ENCODE measurements at places on chromosomes 13 and 19. TPM values are rescaled to one million over a fixed set of nuclear protein-coding genes. Genes with fewer than 3 reads are reported as not detected.
A peak's percentile ranks its signal among the peaks of the same experiment; 100 is the strongest.

DNA sequence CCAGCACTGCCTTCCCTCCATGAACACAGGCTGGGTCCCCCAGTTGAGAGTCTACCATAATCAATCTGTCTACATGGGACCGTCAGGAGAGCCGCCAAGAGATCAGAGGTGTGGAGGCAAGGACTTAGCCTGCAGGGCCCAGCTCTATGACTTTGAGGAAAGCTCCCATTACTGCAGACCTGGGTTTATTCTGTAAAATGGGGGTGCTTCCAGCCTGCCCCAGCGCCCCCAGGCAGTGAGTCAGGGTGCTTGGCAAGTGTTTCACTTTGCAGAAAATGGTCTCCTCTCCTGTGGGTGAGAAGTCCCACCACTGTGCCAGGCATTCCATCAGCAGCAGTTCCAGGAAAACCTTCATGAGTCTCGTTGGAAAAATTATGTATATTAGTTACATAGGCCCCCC lies 75.5 kb upstream of the VSTM2B start:
- no peak for DNase-seq
- H3K36me3 ChIP-seq: no peaks in the 10 kb centered on the region
- H3K4me3 ChIP-seq: no peak overlapping the region
- H3K27me3 ChIP-seq: peaks cover 19% of the 10 kb centered on the region
- no peak overlapping the region for H3K27ac ChIP-seq

GRCh38 chr19:55488986-55489710 lies 912 bp downstream of the SSC5D start:
- peaks cover 17% of the 10 kb centered on the region for H3K4me1 ChIP-seq
- no peaks in the 10 kb centered on the region for H3K36me3 ChIP-seq
- H3K27ac ChIP-seq: no peak overlapping the region
- H3K27me3 ChIP-seq: peaks cover 8% of the 10 kb centered on the region
- no peak for DNase-seq
- H3K4me3 ChIP-seq: no peak overlapping the region

DNA sequence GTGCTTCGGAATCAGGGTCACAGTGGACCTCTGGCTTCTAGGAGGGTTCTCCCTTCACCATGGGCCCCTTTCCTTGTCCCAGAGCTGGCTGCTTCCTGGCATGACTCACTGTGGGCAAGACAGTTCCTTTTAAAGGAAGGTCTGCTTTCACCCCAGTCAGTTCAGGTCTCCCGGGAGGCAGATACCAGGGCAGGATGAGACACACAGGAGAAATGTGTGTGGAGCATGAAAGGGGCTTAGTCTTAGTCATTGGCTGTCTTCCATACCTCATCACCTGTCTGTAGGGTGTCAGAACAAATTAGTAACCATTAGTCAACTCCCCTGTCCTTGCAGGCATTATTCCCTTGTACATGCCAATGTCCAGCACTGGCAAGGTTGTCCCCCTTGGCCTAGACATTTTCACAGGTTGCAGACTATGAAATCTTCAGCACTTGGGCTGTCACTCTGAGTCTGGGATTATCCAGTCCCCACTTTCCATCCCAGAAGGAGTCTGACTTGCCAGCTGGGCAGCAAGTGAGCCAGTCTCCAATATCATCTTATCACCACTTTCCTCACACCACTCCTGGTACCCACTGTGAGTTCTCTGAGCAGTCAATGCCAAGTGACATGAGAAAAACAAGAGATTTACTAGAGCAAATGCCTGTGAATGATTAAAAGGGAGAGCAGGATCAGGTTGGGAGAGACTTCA lies 76.8 kb upstream of the MEDAG start:
- H3K4me1 ChIP-seq: peaks cover 4% of the 10 kb centered on the region
- DNase-seq: no peak
- H3K36me3 ChIP-seq: no peaks in the 10 kb centered on the region
- H3K27me3 ChIP-seq: peaks cover 10% of the 10 kb centered on the region
- H3K4me3 ChIP-seq: no peak overlapping the region

- no peaks in the 10 kb centered on the region for H3K27me3 ChIP-seq
- H3K4me1 ChIP-seq: peaks cover 5% of the 10 kb centered on the region
- H3K27ac ChIP-seq: no peak overlapping the region
- peaks cover 7% of the 10 kb centered on the region for H3K36me3 ChIP-seq
Measured at GRCh38 chr13:73733706-73734105, 400.5 kb downstream of the KLF12 start.

DNA sequence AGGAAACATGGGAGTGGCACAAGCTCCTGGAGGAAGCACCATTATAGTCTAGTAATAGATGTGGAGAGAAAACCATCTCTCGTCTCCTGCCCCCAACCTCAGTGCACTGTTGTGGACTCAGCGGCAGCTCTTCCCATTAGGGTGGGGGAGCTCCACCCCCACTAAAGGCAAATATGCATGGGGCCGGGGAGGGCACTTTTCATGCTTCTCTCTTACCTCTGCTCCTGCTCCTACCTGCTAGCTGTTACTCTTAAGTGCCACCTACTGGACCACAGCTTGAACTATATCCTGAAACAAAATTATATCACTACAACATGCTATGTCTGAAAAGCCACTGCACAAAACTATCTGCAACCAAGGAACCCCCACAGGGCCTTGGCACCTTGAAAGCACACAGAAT lies 112.6 kb upstream of the DACH1 start:
- H3K4me1 ChIP-seq: no peaks in the 10 kb centered on the region
- no peaks in the 10 kb centered on the region for H3K36me3 ChIP-seq
- H3K27me3 ChIP-seq: no peaks in the 10 kb centered on the region
- no peak overlapping the region for H3K27ac ChIP-seq

DNA sequence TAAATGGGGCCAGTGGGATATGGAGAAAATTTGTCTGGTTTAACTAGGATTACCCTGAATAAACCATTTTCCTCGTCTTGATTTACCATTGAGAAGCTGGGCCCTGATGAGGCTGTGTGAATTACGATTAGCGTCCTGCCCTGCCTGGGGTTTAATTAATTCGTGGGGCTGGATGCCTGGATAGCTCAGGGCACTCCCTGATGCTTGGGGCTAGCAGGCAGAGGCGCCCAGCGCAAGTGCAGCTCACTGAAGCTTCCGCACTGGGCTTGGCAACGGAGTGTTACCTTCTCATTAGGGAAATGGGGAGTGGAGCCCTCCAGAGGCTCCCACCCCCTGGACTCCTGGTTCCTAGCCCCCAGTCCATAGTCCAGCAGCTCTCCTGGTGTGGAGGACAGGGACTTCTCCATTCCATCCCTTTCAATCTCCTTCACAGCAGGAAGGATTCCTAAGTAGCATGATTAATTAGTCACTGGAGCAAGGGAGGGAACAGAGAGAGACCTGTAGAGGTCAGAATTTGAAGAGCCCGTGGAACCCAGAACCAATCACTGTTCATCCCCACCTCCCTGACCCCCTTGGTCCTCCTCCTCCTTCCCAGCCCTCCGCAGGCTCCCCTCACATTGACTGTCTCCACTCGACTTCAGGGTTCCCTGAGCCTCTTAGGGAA lies 107.2 kb downstream of the UQCRFS1 start:
- no peaks in the 10 kb centered on the region for H3K27me3 ChIP-seq
- no peaks in the 10 kb centered on the region for H3K36me3 ChIP-seq
- no peaks in the 10 kb centered on the region for H3K4me1 ChIP-seq
- no peak for DNase-seq
- H3K27ac ChIP-seq: no peak overlapping the region

- no peaks in the 10 kb centered on the region for H3K4me1 ChIP-seq
- peaks cover 6% of the 10 kb centered on the region for H3K27me3 ChIP-seq
- no peaks in the 10 kb centered on the region for H3K36me3 ChIP-seq
- no peak for DNase-seq
- no peak overlapping the region for H3K27ac ChIP-seq
Measured at GRCh38 chr13:98083507-98083906, 59.4 kb upstream of the FARP1 start.

DNA sequence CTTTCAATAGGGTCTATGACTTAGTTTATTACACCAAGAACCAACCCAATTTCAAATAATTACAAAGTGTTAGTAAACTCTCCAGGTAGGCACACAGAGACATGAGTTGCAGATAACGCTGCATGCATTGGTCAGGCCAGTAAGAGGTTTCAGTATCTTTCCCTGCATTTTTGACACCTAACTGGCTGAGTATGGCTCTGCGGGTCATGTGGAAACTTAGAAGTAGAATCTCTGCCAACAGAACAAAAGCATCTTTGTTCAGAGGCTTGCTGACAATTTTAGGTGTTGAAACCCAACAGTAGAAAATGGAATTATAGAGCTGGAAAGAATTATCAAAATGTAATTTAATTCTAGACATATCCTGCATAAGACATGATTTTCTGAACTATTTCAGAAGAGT lies 25.3 kb downstream of the HTR2A start:
- H3K4me3 ChIP-seq: no peak overlapping the region
- H3K36me3 ChIP-seq: no peaks in the 10 kb centered on the region
- no peak overlapping the region for H3K27ac ChIP-seq
- no peak for DNase-seq
- H3K4me1 ChIP-seq: no peaks in the 10 kb centered on the region

- H3K36me3 ChIP-seq: no peaks in the 10 kb centered on the region
- peak; percentile 78 for DNase-seq
- no peaks in the 10 kb centered on the region for H3K27me3 ChIP-seq
- peak overlapping the region; percentile 91 for H3K27ac ChIP-seq
- peak overlapping the region; percentile 86 for H3K4me3 ChIP-seq
Measured at GRCh38 chr19:19406878-19407632, 1.6 kb downstream of the GATAD2A start.

GRCh38 chr13:100091391-100091790 lies 2.5 kb downstream of the PCCA start:
- no peak for DNase-seq
- H3K27ac ChIP-seq: no peak overlapping the region
- H3K27me3 ChIP-seq: no peaks in the 10 kb centered on the region
- no peaks in the 10 kb centered on the region for H3K36me3 ChIP-seq
- H3K4me1 ChIP-seq: peaks cover 19% of the 10 kb centered on the region

GRCh38 chr13:84662491-84662890 lies 780.2 kb upstream of the SLITRK1 start:
- no peaks in the 10 kb centered on the region for H3K27me3 ChIP-seq
- DNase-seq: no peak
- no peaks in the 10 kb centered on the region for H3K4me1 ChIP-seq
- H3K36me3 ChIP-seq: no peaks in the 10 kb centered on the region

- no peak overlapping the region for H3K27ac ChIP-seq
- H3K36me3 ChIP-seq: no peaks in the 10 kb centered on the region
- no peak for DNase-seq
- no peak overlapping the region for H3K4me3 ChIP-seq
- H3K27me3 ChIP-seq: peaks cover 12% of the 10 kb centered on the region
Measured at GRCh38 chr19:8110931-8111330, 38.5 kb downstream of the FBN3 start.

GRCh38 chr13:114152285-114152645 lies 19.8 kb upstream of the RASA3 start:
- H3K4me1 ChIP-seq: peaks cover 68% of the 10 kb centered on the region
- H3K36me3 ChIP-seq: no peaks in the 10 kb centered on the region
- H3K27me3 ChIP-seq: no peaks in the 10 kb centered on the region

- no peaks in the 10 kb centered on the region for H3K36me3 ChIP-seq
- DNase-seq: no peak
- H3K27me3 ChIP-seq: no peaks in the 10 kb centered on the region
- no peak overlapping the region for H3K4me3 ChIP-seq
- no peak overlapping the region for H3K27ac ChIP-seq
Measured at GRCh38 chr13:89822467-89822866, 1525.0 kb upstream of the MIR17HG start.

GRCh38 chr13:37187621-37188020 lies 82.2 kb upstream of the CSNK1A1L start:
- H3K36me3 ChIP-seq: no peaks in the 10 kb centered on the region
- DNase-seq: no peak
- H3K4me3 ChIP-seq: no peak overlapping the region
- H3K27me3 ChIP-seq: peaks cover 5% of the 10 kb centered on the region
- no peaks in the 10 kb centered on the region for H3K4me1 ChIP-seq

- H3K27me3 ChIP-seq: no peaks in the 10 kb centered on the region
- no peaks in the 10 kb centered on the region for H3K36me3 ChIP-seq
- H3K27ac ChIP-seq: no peak overlapping the region
- no peak overlapping the region for H3K4me3 ChIP-seq
Measured at GRCh38 chr13:70720386-70720785, 612.1 kb upstream of the KLHL1 start.

GRCh38 chr19:37251308-37252229 lies 33.6 kb downstream of the ZNF383 start:
- peaks cover 40% of the 10 kb centered on the region for H3K36me3 ChIP-seq
- DNase-seq: peak; percentile 43
- no peaks in the 10 kb centered on the region for H3K27me3 ChIP-seq
- peak overlapping the region; percentile 50 for H3K4me3 ChIP-seq
- H3K27ac ChIP-seq: no peak overlapping the region

DNA sequence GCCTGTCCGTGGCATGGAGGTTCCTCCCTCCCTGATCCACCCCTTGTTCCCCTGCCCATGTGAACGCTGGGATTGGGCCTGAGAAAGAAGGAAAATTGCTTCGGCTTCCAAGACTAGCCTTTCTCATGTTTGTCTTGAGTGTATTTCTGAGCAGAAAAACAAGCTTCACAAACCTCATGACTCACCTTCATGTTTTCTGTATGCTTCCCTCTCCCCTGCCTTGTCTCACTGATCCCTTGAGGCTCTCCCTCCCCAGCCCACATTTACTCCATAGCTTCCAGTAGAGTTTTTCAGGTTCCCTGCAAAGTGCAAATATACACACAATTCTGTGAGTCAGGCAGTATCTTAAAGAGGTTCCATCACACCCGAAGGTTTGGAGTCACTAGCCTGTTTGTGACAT lies 572.4 kb downstream of the UQCRFS1 start:
- no peak for DNase-seq
- no peaks in the 10 kb centered on the region for H3K4me1 ChIP-seq
- H3K36me3 ChIP-seq: no peaks in the 10 kb centered on the region
- no peak overlapping the region for H3K4me3 ChIP-seq
- no peak overlapping the region for H3K27ac ChIP-seq

- H3K27ac ChIP-seq: peak overlapping the region; percentile 24
- peaks cover 37% of the 10 kb centered on the region for H3K36me3 ChIP-seq
- H3K4me3 ChIP-seq: no peak overlapping the region
- DNase-seq: no peak
- H3K4me1 ChIP-seq: peaks cover 37% of the 10 kb centered on the region
Measured at GRCh38 chr19:55247621-55248099, 11.2 kb downstream of the PPP6R1 start.

GRCh38 chr19:49727217-49728030 lies 35.7 kb downstream of the TSKS start:
- H3K36me3 ChIP-seq: peaks cover 5% of the 10 kb centered on the region
- no peak overlapping the region for H3K27ac ChIP-seq

DNA sequence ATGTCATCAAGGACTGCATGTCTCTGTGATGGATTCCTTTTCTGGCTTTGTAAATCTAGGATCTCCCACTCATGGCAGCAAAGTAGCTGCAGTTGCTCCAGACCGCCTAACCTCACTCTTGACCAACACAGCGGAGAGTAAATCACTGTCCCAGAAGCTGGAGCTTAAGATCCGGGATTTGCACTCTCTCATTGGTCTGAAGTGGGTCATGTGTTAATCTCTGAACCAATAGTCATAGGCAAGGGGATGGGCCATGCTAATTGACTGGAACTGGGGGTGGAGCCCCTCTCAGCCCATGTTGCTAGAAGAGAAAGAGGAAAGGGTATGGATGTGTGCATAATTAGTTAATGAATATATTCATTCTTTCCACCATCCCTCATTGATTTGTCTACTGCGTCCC lies 34.0 kb downstream of the VAV1 start:
- no peaks in the 10 kb centered on the region for H3K27me3 ChIP-seq
- no peak overlapping the region for H3K27ac ChIP-seq
- no peak overlapping the region for H3K4me3 ChIP-seq
- no peak for DNase-seq
- H3K36me3 ChIP-seq: peaks cover 31% of the 10 kb centered on the region

The KIRREL2 gene
- total RNA-seq: 1.0 TPM

The CHERP gene
- 54.4 TPM for total RNA-seq

The ERFL gene
- total RNA-seq: 0.99 TPM

The OR10H4 gene
- total RNA-seq: not detected

The LRP3 gene
- total RNA-seq: 0.76 TPM

The ZNF541 gene
- 0.44 TPM for total RNA-seq

The KLK5 gene
- total RNA-seq: not detected

The TLE2 gene
- 6.5 TPM for total RNA-seq

The ZNF765 gene
- total RNA-seq: 8.0 TPM

The GPR12 gene
- total RNA-seq: not detected

The IFNL1 gene
- 0.91 TPM for total RNA-seq
